ENCODE measurements at places on chromosomes 2 and 18.

DNA sequence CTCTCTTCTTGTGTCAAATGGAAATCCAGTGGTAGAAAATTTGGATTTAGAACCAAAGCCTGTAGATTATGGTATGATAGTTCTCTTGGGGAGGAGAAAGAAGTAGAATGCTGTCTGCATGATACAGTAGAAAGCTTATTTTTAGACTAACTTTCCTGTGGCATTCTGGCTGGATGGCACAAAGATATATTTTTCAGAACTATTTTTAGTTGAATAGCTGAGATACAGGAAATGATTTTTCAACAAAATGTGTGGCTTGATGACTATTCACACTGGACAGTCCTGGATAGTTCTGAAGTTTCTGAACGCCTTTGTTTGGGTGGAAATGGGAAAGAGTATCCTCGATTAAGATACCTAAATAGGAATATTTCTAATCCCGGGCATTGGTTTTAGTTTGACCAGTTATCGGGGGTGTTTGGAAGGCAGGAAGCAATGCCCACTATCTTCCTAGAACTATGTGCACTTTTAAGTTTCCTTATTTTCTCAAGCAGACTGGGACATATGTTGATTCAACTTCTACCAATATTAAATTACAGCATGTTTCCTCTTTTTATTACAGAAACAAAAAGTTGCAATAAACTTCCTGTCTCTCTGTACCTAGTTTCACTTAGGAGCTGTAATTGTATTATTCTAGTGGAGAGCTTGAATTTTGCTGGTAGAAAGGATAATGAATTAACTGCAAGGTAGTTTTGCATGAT lies 32.1 kb downstream of the GDF7 start:
- no peak for DNase-seq

DNA sequence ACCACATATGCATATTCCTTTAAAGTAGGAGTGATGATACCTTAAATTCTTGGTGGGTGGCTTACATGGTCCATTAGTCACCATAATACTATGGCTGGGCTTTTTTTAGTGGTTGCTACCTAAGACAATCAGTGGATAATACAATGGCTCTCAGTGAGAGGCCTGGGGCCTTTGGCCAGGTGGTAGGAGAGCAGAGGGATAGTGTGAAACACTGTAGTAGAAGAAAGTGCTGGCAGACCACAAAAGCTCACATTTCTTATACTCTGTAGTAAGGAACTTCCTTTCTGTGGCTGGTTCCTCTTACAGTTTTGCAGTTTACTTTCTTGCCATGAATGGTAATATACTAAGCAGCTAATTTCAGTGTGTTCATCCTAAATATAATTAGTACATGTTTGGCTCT lies 583.5 kb downstream of the XIRP2 start:
- no peak for DNase-seq

- DNase-seq = no peak
These were observed 182.2 kb downstream of the FIGN start for GRCh38 chr2:163553601-163554000.

- no peak for DNase-seq
These were observed 126.5 kb downstream of the RGPD3 start for GRCh38 chr2:106341666-106342065.

DNA sequence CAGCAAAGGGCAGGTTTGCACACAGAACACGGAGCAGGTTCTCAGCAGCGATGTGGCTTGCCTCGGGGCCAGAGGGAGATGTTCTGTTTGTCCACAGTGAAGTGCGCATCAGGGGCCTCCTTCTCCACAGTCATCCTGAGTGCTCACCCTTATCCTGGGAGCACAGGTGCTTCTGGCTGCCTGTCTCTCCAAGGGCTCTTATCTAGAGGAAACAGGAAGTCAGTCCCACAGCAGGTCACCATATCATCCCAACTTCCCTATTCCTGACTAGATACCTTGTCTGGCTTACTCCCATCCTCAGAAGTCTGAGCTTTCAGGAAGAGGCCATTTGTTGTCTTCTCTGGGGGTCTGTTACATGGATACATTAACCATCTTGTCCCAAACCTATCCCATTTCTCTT lies at the start of gene CD207:
CD207 (minus strand) TSS at position 174 of the 400 bp plus-strand sequence; CDS start at position 134, 40 bp downstream.
- DNase-seq = no peak

DNA sequence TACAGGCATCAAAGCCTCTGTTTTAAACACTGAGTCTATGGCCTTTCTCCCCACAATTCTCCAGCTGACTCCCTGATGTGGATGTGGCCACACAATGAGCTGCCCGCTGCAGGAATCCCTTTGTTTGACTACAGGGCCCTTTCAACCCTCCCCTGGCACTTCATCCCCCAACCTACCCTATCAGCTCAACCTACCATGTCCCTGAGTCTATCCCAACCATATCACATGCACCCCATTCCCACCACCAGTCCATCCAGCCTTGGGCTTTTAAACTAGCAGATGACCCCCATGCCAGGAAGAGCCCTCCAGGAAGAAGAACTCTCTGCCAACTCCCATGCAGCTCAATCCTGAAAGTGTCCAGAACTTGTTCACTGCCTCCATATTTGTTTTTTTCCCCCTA lies 46.9 kb upstream of the TEX51 start:
- no peak for DNase-seq

DNA sequence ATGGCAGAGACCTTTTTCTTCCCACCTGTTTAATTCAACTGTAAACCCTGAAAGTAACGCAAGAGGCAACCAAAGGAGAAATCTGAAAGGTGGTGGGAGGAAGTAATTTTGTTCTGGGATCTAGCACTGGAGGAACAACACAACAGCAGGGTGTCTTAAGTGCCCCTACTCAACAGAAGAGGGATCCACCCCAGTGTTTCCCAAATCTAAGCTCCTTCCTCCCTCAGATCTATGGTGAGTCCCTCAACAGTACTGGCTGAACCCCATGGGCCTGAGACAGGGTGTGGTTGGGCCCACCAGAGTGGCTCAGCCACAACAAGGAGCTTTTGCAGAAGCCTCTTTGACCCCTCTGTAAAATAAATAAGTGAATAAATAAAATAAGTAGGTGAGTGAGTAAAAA lies 790.3 kb downstream of the ERBB4 start:
- DNase-seq = no peak

- DNase-seq = no peak
These were observed 107.8 kb upstream of the XPO1 start for GRCh38 chr2:61645911-61646310.

DNA sequence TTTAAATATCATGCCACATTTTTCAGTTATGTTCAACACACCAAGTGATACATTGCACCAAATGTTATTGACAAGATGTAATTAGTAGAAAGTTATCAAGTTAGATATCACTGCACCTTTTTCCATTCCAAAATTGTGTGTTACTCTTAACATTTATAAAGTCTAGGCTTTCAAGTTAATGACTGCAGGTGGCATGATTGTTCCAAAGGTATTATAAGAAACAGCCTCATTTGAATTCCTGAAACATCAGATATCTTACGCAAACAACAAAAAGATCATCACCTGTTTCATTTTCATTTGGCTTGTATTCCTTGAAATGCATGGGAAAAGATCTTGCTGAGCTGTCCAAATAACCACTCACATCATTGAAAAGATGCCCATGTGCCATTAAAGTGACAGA lies 1528.2 kb upstream of the ZEB2 start:
- no peak for DNase-seq

- DNase-seq = no peak
These were observed 63.2 kb upstream of the ACAA2 start for GRCh38 chr18:49876536-49876935.

DNA sequence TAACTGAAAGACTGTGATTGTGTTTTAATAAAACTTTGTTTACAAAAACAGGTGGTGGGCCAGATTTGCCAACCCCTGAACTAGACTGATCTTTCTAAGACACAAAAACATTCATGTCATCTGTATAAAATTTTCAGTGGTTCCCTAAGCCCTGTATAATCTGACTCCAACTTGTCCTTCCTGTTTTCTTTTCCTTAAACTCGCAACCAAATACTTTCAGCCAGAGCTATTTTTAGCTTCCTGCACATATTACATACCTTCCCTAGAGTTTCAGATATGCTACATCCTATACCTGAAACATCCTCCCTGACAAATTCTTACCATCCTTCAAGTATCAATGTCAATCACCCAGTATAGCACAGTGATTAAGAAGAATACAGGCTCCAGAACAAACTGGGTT lies 4.8 kb downstream of the GCFC2 start:
- DNase-seq = no peak

DNA sequence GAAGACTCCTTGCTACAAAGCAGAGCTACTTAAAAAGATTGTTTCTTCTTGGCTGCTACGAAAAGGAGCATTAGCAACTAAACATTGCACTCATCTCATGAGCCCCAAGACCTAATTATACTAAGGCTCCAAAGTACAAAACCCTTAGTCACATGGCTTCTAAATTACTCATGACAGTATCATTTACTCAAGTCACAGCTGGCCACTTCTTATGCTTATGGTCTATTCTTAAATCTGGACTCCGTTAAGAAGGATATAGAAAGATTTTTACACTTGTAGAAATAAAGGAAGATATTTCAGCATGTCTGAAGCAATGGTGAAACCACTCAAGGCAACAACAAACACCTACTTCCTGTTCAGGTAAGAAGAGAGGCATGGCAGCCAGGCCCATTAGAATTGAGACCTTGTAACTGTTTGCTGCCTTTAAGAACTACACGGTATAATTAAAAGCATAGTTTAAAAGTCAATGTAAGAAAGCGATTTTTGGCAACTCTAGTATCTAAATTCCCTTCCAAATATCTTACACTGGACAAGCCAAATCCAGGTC lies 12.7 kb downstream of the ANKRD44 start:
- DNase-seq = no peak

GRCh38 chr2:134758633-134759032 lies 39.8 kb upstream of the TMEM163 start:
- peak; percentile 7 for DNase-seq

- DNase-seq = no peak
These were observed 73.8 kb downstream of the TRABD2A start for GRCh38 chr2:84807063-84807485.

GRCh38 chr2:59034837-59035236 lies 793.7 kb upstream of the FANCL start:
- DNase-seq = no peak

Measured in NB4 (cell line).